ENCODE measurements at places on chromosomes 11 and 22.
A peak's percentile ranks its signal among the peaks of the same experiment; 100 is the strongest.

DNA sequence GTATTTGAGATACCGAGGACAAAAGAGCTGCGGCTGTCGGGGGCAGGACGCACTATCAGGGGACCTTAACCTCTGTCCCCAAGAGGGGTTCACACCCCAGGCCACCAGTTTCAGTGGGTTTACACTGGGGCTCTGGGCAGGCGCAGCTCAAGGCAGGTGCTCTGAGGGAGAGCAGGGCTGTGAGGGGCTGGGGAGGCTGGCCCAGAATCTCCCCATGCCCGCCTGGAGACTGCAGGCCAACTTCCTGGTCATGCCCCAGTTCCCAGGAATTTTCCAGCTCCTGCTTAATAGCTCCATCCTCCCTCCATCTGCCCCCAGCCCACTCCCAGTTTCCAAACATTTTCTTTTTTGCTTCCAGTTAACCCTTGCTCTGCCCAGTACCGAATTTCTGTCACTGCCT is 7.6 kb upstream of the PGA3 start:
- H3K27ac ChIP-seq, result no peak overlapping the region
- H3K36me3 ChIP-seq, result no peaks in the 10 kb centered on the region
- H3K4me1 ChIP-seq, result no peaks in the 10 kb centered on the region
- DNase-seq, result no peak
- peaks cover 34% of the 10 kb centered on the region for H3K27me3 ChIP-seq
- no peak overlapping the region for H3K4me3 ChIP-seq

DNA sequence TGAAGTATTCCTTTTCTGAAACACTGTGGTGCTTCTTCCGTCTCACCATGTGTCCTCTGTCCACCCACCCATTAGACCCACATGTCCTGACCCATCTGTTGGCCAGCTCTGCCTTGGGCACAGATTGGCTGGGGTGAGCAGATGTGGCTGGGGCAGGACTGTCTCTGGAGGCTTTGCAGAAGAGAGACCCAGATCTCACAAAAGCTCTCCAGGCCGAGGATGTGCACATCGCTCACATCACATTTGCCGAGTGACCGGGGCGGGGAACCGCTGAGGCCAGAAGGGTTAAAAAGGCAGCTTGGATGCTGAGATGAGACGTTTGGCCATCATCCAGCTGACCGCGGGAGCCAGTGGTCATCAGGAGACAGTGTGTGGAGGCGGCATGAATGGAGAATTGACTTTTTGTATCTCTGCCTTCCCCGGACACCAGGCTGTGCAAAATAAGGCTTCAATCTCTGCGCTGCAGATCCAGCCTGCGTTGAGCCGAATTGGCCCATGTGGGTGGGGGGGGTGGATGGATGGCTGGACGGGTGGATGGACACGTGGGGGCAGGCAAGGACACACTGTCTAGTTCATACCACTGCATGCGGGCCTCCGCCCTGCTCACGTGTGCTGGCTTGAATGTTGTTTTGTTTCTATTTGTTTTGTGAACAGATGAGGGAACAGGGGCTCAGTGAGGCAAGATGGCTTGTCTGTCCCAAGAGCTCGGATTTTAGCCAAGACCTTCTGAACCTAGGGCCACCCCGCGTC is 6.1 kb downstream of the IFITM10 start:
- no peaks in the 10 kb centered on the region for H3K4me1 ChIP-seq
- H3K36me3 ChIP-seq, result peaks cover 2% of the 10 kb centered on the region
- no peak overlapping the region for H3K4me3 ChIP-seq
- DNase-seq, result no peak
- H3K27ac ChIP-seq, result no peak overlapping the region

- peak overlapping the region; percentile 58 for H3K4me3 ChIP-seq
- H3K27me3 ChIP-seq, result no peaks in the 10 kb centered on the region
- H3K27ac ChIP-seq, result peak overlapping the region; percentile 92
- peaks cover 48% of the 10 kb centered on the region for H3K36me3 ChIP-seq
- H3K4me1 ChIP-seq, result peaks cover 82% of the 10 kb centered on the region
These were observed 5.3 kb downstream of the CD44 start for GRCh38 chr11:35144136-35144741.

- H3K27ac ChIP-seq, result no peak overlapping the region
- no peaks in the 10 kb centered on the region for H3K36me3 ChIP-seq
- H3K27me3 ChIP-seq, result no peaks in the 10 kb centered on the region
- peak; percentile 7 for DNase-seq
- no peak overlapping the region for H3K4me3 ChIP-seq
- no peaks in the 10 kb centered on the region for H3K4me1 ChIP-seq
These were observed 1074.3 kb downstream of the BRD1 start for GRCh38 chr22:48753381-48753730.

DNA sequence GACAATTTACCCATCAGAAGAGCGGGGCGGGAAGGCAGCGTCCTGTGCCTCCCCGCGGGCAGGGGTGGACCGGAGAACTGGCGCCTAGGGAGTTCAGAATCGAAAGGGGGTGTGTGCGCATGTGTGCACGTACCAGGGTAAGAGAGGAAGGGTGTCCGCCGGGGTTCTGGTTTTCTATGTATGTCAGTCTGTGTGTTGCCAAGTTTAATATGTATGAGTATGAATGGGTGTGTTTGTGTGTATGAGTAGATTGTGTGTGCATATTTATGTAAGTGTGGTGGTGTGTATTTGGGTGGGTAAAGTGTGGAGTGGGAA is 2.0 kb downstream of the KCNC1 start:
- no peak overlapping the region for H3K27ac ChIP-seq
- H3K4me1 ChIP-seq, result peaks cover 6% of the 10 kb centered on the region
- DNase-seq, result no peak
- peaks cover 44% of the 10 kb centered on the region for H3K27me3 ChIP-seq

DNA sequence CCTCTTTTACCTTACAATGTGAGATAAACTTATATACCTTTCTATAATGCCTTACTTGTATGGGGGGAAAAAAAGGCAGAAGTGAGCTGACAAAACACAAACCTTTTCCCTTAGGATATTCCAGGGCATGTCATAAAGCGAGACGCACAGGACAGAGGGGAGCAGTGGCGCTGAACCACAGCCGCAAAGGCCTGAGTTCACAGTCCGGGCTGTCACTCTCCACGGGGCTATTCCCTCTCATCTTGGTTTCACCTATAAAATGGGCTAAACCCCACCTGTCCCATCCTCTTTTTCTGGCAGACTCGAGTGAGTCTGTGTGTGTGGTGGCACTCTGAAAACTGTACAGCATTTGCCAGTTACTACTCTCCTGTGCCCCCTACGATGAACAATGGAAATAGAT is 14.4 kb upstream of the FXYD2 start:
- peaks cover 1% of the 10 kb centered on the region for H3K36me3 ChIP-seq
- H3K27ac ChIP-seq, result no peak overlapping the region
- DNase-seq, result no peak
- peaks cover 24% of the 10 kb centered on the region for H3K4me1 ChIP-seq
- peaks cover 11% of the 10 kb centered on the region for H3K27me3 ChIP-seq
- H3K4me3 ChIP-seq, result no peak overlapping the region

DNA sequence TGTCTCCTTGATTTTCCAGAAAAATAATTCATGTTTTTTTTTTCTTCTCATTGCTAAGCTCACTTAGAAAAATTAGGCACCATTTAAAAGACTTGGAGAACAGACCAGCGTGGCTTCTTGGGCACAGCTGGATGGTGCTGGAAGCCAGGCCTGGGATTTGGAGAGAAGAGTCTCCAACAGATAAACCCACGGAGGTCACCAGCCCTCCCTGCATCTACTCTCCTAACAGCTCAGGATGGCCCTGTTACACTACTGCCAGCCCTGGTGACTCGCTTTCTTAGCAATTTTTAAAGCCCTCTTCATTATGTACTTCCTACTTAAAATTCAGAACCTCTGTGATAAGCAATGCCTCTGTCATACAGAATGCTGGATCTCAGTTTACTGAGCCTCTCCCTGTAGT is 1.7 kb downstream of the PTH start:
- H3K27ac ChIP-seq, result no peak overlapping the region
- H3K4me1 ChIP-seq, result no peaks in the 10 kb centered on the region
- no peak for DNase-seq

DNA sequence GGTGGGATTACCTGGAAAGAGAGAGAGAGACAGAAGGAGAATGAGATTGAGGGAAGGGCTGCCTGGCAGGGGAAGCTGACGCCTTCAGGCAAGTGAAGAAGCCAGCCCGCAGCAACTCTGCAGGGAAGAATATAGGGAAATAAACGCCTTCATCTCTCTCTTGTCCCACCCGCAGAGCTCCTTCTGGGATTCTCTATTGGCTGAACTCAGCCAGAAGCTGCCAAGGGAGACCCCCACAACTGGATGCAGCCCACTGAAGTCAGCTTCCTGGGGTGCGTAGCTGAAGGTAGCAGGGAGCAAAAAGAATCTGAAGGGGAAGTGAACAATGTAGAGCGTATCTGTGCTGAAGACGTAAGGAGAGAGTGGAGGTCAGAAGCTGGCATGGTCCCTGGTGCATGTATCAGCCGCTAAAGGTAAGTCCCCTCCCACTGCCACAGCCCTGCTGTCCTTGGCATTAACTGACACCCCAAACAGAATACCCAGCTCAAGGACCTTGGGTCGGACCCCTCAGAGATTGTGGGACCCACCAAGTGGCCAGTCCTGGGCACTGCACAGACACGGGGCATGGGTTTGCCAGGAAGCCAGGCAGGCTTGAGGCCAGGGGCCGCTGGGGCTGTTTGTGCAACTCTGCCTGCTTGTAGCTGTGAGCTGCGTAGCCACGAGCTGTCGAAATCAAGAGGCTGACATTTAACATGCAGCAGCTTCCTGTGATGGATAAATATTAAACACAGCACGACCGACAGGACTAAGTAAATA is 469.9 kb downstream of the MN1 start:
- no peaks in the 10 kb centered on the region for H3K36me3 ChIP-seq
- H3K4me3 ChIP-seq, result no peak overlapping the region
- H3K4me1 ChIP-seq, result no peaks in the 10 kb centered on the region
- no peak for DNase-seq

- peaks cover 57% of the 10 kb centered on the region for H3K4me1 ChIP-seq
- peak overlapping the region; percentile 100 for H3K4me3 ChIP-seq
- H3K27me3 ChIP-seq, result no peaks in the 10 kb centered on the region
- DNase-seq, result no peak
These were observed 712 bp downstream of the IL2RB start for GRCh38 chr22:37148742-37149665.

GRCh38 chr11:134513585-134514120 is 101.6 kb upstream of the B3GAT1 start:
- H3K4me1 ChIP-seq, result no peaks in the 10 kb centered on the region
- no peaks in the 10 kb centered on the region for H3K27me3 ChIP-seq
- no peak overlapping the region for H3K4me3 ChIP-seq
- no peak for DNase-seq
- H3K27ac ChIP-seq, result no peak overlapping the region

DNA sequence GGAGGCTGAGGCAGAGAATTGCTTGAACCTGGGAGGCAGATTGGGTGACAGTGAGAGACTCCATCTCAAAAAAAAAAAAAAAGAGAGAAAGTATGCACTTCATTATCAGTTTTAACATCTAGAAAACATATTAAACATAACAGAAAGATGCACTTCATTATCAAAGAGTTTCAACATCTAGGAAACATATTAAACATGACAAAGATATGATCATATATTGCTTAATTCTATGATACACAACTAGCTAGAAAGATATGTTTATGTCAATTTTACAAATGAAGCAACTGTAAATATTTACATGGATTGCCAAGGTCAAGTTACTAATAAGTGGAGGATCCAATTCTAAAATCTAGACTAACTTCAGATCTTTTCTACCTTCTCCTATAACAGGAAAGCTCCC is 50.4 kb upstream of the CTSC start:
- H3K4me1 ChIP-seq, result peaks cover 17% of the 10 kb centered on the region
- no peak overlapping the region for H3K27ac ChIP-seq
- DNase-seq, result no peak
- H3K36me3 ChIP-seq, result peaks cover 17% of the 10 kb centered on the region
- no peak overlapping the region for H3K4me3 ChIP-seq
- H3K27me3 ChIP-seq, result no peaks in the 10 kb centered on the region

DNA sequence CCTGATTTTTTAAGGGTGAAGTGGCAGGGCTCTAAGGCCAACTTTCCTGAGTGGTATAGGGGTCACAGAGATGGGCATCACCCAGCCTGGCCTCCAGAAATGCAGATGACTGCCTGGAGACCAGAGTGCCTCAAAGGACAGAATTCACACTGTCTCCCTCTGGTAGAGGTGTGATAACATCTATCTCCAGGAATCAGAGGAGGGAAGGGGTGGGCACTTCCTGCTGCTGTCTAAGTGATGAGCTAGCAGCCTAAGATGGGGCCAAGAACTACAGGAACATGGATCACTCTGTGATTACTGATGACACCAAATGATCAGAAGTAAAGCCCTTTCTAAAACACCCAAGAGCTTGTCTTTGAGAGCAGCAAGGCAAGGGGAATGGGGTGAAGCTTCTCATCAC is 61.9 kb downstream of the C11orf58 start:
- DNase-seq, result no peak
- peaks cover 5% of the 10 kb centered on the region for H3K4me1 ChIP-seq
- no peaks in the 10 kb centered on the region for H3K36me3 ChIP-seq
- no peak overlapping the region for H3K4me3 ChIP-seq

- H3K27me3 ChIP-seq, result peaks cover 41% of the 10 kb centered on the region
- DNase-seq, result no peak
- H3K27ac ChIP-seq, result no peak overlapping the region
- peaks cover 9% of the 10 kb centered on the region for H3K36me3 ChIP-seq
- H3K4me1 ChIP-seq, result no peaks in the 10 kb centered on the region
These were observed 65.8 kb upstream of the SEPTIN5 start for GRCh38 chr22:19648419-19648929.

DNA sequence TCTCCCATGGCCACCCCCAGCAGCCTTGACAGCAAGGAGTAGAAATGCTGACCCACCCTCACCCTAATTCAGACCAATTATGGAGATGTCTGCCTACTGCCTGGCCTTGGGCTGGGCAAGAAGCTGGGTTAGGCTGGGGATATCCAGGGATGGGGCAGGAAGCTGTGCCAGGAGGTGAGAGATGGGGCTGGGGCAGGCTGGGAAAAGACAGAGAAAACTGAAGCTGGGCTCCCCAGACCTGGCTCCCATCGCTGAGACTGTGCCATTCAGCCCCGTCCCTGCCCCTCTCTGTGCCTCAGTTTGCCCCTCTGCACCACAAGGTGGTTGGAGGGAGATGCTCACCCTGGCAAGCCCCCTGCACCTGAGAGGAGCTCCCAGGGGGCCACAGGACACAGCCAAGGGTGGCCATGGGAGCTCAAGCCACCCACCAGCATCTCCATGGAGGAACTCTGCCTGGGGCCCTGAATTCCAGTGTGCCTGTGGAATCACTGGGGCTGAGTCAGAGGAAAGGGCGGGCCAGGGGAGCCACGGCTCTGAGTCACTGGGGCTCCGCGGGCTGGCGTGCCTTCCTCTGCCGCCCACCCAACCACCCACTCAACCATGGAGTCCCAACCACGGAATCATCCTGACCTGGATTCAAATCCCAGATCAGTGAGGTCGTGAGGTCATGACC is 6.0 kb upstream of the CARD10 start:
- peaks cover 37% of the 10 kb centered on the region for H3K27me3 ChIP-seq
- no peak overlapping the region for H3K27ac ChIP-seq

DNA sequence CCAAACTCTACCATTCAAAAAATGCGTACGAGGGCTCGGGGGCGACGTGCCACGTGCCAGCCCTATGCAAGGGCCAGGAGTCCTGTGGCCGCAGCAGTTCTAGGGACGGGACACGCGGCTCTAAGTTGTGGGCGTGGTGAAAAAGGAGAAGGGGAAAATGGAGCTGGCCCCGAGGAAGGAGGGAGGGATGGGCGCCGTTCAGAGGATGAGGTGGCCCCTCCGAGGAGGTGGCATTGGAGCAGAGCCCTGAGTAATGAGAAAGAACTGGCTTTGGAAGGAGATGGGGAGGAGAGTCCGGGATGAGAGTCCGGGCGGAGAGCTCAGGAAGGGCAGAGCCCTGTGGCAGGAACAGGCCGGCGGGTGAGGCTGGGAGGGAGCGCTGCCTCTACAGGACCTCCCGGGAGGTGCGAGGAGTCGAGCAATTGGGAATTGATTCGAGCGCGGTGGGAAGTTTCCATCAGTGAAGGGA is 21.0 kb downstream of the OTUB1 start:
- no peak overlapping the region for H3K27ac ChIP-seq
- peaks cover 5% of the 10 kb centered on the region for H3K4me1 ChIP-seq
- no peaks in the 10 kb centered on the region for H3K36me3 ChIP-seq
- no peak for DNase-seq
